ENCODE measurements at places on chromosomes 11 and 22.

DNA sequence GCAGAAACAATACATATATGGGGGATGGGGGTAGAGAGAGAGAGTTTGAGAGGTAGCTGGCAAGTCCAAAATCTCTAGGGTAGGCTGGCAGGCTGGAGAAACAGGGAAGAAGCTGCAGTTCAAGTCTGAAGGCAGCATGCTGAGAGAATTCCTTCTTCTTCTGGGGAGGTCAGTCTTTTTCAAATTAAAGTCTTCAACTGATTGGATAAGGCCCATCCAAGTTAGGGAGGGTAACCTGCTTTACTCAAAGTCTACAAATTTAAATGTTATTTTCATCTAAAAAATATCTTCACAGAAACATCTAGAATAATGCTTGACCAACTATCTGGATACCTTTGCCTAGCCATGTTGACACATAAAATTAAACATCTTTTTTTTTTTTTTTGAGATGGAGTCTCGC, 2.9 kb upstream of the TREH start:
- no peak for DNase-seq

GRCh38 chr11:9357041-9357440, 27.4 kb upstream of the IPO7 start:
- DNase-seq, result no peak

DNA sequence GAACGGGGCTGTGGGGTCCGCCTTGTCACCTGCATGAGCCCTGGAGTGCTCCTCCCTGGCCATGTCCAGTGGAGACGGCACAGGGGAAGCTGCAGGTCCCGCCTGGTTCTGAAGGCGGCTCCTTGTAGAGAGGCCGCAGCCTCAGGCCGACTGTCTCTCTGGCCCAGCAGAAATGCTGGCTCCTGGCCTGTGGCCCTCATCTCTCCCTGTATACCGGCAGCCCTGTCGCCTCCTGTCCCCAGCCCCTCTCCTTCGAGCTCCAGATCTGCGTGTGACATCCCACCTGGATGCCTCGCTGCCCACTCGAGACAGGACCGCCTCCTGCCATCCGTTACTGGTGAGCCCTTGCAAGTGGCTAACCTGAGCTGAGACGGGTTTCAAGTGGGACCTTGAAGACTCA, 73.6 kb downstream of the PHF21B start:
- no peak for DNase-seq

DNA sequence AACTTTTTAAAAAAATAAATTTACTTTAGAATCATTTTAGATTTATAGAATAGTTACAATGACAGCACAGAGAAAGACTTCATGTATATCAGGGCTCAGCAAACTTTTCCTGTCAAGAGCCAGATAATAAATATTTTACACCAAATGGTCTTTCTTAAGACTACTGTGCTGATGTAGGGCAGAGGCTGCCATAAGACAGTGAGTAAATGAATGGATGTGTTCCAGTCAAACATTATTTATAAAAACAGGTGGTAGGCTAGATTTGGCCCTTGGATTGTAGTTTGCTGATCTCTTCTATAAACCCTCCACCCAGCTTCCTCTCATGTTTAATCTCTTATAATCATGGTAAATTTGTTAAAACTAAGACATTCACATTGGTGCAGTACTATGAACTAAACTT, 33.0 kb downstream of the CECR2 start:
- no peak for DNase-seq

DNA sequence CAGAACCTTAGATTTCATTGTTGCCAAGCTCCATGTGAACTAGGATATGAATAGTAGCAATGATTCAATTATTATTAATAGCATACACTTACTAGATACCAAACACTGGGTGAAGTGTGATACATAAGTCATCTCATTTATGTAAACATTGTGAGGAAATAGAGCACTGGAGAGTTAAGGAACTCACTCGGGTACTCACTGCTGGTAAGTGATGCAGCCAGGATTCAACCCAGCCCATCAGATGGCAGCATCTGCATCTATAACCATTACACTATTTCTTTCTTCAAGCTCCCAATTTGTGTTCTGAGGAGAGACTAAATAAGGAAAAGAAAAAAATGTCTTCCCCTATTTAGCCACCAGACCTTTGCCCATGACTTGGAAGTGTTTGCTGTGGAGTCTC, 10.2 kb upstream of the ALG8 start:
- DNase-seq, result no peak

GRCh38 chr11:112182867-112183266, 7.6 kb downstream of the BCO2 start:
- DNase-seq, result no peak

DNA sequence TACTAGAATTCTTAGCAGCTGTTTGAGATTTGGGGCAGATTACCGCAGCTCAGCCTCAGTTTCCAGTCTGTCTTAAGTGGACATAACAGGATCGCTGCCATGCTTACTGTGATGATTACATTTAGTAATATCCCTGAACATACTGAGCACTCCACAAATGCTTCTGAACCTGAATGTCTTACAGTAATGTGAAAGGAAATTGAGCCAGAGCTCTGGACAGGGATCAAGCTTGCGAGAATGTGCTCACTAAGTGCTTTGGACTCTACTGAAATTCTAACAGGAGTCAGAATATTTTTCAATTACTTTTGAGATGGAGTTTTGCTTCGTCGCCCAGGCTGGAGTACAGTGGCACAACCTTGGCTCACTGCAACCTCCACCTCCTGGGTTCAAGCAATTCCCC, 118.6 kb upstream of the RASSF10 start:
- no peak for DNase-seq

DNA sequence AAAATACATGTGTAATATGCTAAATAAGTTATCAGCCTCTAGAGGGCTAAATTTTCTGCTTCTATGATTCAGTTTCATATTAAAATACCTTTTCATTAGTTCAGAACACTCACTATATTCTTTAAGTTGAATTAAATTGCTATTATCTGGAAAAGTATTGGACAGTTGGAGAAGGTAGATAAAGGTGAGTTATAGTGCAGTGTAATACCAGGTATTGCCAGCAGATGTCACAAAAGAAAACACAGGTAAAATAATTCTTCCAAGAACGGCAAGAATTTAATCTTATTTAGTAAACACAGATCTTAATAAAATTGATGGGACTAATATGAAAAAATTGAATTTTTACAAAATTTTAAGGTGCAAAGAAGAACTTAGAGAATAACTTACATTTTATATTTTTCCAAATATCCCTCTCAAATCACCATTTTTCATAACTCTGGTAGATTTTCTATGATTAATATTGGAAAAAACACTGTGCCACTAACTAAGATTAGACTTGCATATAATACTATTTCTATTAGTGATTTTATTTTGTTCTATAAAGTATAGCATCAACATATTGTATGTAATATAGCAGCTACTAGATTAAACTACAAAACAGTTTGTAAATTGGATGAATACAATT, 1.7 kb upstream of the LRRC4C start:
- DNase-seq, result no peak

- DNase-seq, result no peak
Observed at GRCh38 chr22:28072066-28072465, 153.0 kb upstream of the PITPNB start.

DNA sequence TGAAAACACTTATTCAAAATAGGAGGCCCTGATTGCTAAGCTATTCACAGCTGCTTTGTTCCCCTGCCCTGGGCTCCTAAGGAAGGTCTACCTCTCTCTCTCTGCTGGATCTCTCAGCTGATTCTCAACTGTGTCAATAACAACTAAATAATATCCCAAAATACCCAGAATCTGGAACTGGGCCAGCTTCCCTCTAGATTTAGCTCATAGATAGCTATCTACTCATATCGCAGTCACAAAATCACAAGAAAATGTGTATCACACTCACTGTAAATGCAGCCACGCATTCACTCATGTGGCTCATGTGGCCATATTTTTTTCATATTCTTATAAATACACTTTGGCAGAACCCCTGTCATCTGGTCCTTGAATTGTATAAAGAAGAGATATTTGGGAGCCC, 555.1 kb downstream of the OPCML start:
- no peak for DNase-seq

- no peak for DNase-seq
Observed at GRCh38 chr22:24089951-24090350, 78.8 kb downstream of the CABIN1 start.

- DNase-seq, result no peak
Observed at GRCh38 chr11:34480314-34480713, 33.3 kb downstream of the ELF5 start.

DNA sequence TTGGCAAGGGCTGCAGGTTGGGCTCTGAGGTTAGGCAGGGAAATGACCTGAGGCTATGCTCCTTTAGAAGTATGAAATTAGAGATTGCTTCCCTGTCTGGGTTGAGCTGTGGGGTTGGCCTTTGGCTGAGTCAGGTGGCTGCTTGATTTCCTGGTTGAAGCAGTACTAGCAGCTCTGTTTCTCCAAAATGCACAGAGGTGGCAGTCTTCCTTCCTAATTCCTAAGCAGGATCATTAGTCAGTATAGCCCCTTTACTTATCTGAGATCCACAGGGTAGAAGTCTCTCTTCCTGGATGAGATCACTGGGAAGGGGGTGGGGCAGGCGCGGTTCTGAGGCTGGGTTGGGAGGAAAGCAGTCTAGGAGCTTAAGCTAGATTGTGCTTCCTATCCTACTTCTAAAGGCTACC, 1917.5 kb downstream of the LRRC4C start:
- DNase-seq, result no peak

GRCh38 chr11:57798905-57799559, 37.4 kb downstream of the CTNND1 start:
- DNase-seq, result no peak

GRCh38 chr11:60378354-60378753, at the start of gene MS4A7:
TSS of gene MS4A7 (plus strand) at chr11:60378532. CDS start at chr11:60383142, 4,610 bp downstream.
- DNase-seq, result no peak

DNA sequence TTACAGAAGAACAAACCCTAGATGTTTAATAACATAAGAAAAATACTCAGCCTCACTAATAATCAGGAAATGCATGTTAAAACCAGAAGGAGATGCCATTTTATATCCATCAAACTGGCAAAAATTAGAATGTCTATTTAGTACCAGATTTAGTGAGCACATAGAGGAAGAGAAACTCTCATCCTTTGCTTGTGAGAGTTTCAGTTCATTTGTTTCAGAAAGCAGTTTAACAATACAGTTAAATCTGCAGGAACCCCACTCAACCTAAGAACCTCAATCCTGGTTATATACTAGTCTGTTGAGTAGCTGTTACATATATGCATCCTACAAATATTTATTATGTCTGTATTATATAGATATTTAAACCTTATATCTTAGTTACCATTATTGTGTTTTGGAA, 172.6 kb downstream of the WNT11 start:
- DNase-seq, result no peak

GRCh38 chr11:93784935-93785360, 866 bp downstream of the MED17 start:
- no peak for DNase-seq

- DNase-seq, result peak; percentile 34
Observed at GRCh38 chr11:57248780-57249383, 11.8 kb upstream of the APLNR start.

- no peak for DNase-seq
Observed at GRCh38 chr22:45602004-45602733, 69.5 kb upstream of the ATXN10 start.

DNA sequence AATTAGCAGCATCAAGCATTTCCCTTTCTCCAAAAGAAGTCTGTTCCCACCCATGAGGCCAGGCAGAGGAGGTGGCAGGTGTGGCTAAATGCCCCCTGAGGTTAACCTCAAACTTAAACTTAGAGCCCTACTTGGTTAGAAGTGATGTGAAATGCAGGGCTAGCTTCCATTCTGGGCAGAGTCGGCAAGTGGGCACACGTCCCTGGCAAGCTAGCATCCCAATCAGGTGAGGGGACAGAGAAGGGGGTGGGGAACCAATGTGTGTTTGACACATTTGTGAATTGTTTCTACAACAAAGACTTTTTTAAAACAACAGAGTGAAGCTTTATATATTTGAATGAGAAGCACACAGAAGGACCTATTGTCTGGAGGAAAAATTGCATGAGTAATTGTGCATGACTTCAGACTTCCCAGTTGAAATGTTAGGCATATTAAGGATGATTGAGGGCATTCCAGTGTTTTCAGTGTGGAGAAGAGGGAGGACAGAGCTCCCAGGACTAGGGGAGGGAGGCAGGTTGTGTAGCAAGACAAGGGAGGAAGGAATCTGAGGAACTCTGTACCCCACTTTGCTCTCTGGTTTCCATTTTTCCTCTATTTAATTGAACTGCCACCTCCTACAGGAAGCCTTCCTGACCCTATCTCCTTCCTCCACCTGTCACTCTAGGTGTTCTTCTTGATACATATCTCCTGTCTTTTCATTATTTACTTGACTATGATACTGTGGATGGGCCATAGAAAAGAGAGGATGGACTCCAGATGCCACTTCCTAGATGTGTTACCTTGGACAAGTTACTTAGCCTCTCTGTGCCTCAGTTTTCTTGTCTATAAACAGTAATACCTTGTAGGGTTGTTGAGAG, 83.3 kb upstream of the PICALM start:
- no peak for DNase-seq

- DNase-seq, result no peak
Observed at GRCh38 chr11:27218421-27219038, 144.5 kb downstream of the CCDC34 start.

- DNase-seq, result no peak
Observed at GRCh38 chr11:96263238-96263763, 79.7 kb downstream of the MAML2 start.

- DNase-seq, result no peak
Observed at GRCh38 chr22:42320443-42321416, 50.3 kb upstream of the TCF20 start.

GRCh38 chr11:45725776-45726492, 60.5 kb upstream of the CHST1 start:
- DNase-seq, result no peak

DNA sequence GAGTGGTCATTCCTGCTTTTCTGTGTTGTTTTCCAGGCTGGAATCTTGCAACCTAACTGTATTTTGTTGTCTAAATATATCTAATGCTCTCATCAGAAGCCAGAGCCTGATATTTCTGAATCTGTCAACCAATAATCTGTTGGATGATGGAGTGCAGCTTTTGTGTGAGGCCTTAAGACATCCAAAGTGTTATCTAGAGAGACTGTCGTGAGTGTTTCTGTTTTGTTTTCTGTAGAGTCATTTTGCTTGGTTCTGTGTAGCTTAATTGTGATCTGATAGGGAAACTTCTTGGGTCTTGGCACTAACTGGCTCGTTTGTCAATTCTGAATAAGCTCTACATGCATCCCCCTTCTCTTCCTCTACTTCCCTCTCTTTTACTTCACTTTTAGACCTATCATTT, 31.2 kb upstream of the RBMXL2 start:
- no peak for DNase-seq

- DNase-seq, result no peak
Observed at GRCh38 chr11:123536690-123537437, 106.8 kb downstream of the GRAMD1B start.
